ENCODE measurements at places on chromosomes 16 and 17.

- DNase-seq = no peak
These were observed 50.3 kb downstream of the GNAO1 start for GRCh38 chr16:56241596-56241995.

DNA sequence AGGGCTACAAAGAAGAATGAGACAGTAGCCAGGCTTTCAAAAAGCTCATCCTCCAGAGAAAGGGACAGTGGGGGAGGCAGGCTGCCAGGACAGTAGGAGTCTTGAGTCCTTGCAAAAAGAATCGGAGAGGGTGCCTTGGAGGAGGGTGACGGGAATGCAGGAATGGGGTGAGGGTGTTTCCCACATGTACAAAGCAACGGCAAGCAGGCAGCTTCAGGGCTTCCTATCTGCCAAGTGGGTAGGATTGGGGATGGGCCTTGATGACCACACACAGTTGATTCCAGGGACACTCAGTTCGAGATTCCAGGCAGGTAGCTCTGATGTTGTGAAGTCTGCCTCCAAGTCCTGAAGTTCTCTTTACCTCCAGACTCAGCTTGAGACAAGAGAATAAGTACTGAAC, 54.4 kb downstream of the C17orf67 start:
- DNase-seq = no peak

DNA sequence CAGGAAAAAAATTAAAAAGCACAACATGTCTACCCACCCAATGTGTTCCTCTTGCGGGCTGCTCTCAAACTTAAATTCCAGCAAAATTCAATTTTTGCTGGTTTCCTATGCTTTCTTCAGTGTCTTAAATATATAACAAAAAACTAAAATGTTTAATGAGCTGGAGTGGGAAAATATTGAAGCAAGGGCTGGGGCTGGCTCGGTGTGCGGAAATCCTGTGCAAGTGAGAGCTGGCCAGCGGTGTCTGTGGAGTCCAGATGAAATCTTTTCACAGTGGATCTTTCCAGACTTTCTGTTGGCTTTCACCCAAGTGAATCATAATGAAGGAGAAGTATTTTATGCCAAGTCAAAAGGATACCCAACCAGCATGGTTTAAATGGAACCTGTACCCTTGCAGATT, 1733.6 kb downstream of the TP53TG3F start:
- no peak for DNase-seq

DNA sequence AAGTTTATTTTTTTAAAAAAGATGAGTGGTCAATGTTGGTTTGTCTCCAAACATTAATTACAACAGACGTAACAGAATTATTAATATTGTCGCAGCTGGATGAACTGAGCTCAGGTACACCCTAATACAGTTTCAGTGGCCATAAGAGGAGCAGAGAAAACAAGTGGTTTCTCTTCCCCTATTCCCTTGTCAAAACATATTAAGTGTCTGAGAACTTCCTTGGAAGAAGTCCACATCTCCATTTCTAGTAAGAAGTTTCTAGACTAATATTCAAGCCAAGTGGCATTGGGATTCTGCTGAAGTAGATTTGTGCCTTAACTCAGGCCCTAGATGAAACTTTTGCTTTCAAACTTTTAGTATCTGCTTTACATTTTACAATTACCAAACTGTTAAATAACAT, 47.7 kb downstream of the GNA13 start:
- DNase-seq = no peak

DNA sequence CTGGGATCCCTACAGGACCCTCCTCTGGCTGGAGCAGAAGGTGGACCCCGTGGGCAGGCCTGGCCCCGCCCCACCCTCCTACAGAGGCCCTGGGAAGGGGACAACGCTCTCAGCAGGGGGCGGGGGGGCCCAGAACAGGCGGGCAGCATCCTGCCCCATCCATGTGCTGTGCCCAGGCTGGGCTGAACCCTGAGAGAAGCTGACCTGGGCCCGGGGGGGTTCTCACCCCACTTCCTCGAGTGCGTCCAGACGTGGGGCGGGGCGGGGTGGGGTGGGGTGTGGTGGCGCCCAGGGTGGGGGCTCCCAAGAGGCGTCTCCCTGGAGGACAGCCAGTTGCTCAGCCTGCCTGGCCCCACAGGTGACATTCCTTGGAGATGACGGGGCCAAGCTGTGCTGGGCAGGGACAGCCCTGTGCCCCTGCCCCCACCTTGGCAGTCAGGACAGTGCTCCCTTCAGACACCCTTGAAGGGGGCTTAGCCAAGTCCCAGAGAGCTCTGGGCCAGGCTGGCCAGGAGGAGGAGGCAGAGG, 390 bp upstream of the UNC13D start:
- DNase-seq = no peak
